ENCODE measurements at places on chromosomes 6 and 20.

GRCh38 chr6:150806790-150807189 lies 58.7 kb upstream of the MTHFD1L start:
- DNase-seq: no peak

- no peak for DNase-seq
These were observed 141.3 kb upstream of the EXOC2 start for GRCh38 chr6:834190-834589.

- no peak for DNase-seq
These were observed 21.0 kb downstream of the CEP43 start for GRCh38 chr6:167020206-167020605.

DNA sequence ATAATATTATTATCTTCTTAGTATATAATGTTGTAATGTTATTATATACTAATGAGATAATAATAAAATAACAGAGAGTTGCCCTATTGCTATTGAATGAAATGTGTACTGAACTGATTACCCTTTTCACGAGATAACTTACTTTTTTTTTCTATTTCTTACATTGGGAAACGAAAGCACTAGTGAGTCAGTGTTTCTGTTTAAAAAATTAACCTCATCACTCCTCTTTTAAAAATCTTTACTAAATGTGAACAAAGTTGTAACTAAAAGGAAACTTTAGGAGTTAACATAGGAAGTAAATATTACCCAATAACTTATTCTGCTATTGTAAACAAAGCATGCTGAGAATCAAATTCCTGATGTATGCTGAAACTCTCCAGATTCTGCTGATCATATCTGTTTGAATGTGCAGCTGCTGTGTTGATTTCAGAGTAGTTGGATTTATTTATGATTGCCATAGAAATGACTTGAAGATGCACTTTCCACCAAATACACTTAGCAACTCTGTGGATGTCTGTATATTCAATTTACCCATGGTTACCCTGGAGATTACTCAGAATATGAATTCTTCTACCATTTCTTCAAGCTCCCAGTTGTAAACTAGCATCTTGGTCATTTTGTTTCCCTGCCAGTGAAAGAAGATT lies 523.4 kb downstream of the TENT5A start:
- no peak for DNase-seq

- DNase-seq: peak; percentile 63
These were observed 4.6 kb downstream of the OR2H2 start for GRCh38 chr6:29589423-29590048.

- DNase-seq: peak; percentile 78
These were observed 210.8 kb downstream of the ARHGAP18 start for GRCh38 chr6:129498950-129499842.

GRCh38 chr6:159727717-159728445 lies 575 bp downstream of the WTAP start:
- DNase-seq: peak; percentile 61

DNA sequence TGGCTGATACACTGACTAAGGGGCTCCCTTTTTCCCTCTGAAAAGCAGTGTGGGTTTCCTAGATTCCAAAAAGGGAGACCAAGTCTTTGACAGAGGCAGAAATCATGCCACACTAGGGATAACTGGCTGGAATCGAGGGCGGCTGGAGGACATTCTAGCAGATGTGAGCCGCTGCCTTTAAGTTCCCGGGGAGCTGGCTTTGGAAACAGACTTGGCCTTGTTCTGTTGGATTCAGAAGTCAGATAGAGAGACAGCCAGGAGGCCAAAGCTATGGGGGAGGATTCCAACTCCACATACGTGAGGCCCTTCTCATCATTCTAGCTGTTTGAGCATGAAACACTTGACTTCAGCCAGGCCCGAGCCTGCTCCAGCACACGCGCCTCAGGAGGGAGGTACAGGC lies 109.9 kb upstream of the FOXC1 start:
- DNase-seq: no peak

GRCh38 chr6:12537389-12537788 lies 179.2 kb upstream of the PHACTR1 start:
- DNase-seq: no peak

DNA sequence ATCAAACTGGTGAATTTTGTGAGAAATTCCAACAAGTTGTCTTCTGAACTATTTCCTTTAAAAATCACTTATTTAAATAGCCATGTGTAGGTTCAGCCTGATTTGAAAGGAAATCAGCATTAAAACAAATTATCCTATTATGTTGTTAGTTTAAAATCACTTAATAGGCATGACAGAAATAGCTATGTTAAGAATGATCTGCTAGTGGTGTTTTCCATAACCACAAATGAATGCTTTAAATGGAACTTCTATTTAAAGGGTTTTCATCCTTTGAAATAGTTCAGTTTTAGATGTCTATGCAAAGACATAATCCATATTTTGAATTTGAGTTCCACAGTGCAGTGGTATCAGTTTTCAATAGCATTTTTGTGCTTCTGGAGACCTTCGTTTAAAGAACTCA lies 120.1 kb downstream of the PLEKHG1 start:
- DNase-seq: no peak
